ENCODE measurements at places on chromosomes 16 and 17.

- DNase-seq = no peak
Observed at GRCh38 chr16:9422762-9423513, 331.5 kb downstream of the HAPSTR1 start.

GRCh38 chr16:87186446-87186845, 130.7 kb downstream of the C16orf95 start:
- DNase-seq = no peak

DNA sequence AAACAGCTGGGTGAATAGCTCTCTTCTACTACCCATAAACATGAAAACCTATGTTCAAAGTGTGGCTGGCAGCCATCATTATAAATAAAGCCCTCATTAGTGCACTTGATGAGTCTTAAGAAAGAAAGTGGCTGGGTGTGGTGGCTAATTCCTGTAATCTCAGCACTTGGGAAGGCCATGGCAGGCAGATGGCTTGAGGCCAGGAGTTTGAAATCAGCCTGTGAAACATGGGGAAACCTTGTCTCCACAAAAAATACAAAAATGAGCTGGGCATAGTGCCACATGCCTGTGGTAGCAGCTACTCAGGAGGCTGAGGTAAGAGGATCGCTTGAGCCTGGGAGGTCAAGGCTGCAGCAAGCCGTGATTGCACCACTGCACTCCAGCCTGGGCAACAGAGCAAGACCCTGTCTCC, 28.3 kb upstream of the APPBP2 start:
- DNase-seq = no peak

GRCh38 chr17:43591779-43592562, 45.8 kb upstream of the ETV4 start:
- DNase-seq = no peak

- peak; percentile 57 for DNase-seq
Observed at GRCh38 chr17:61150686-61151299, 248.8 kb upstream of the TBX2 start.

DNA sequence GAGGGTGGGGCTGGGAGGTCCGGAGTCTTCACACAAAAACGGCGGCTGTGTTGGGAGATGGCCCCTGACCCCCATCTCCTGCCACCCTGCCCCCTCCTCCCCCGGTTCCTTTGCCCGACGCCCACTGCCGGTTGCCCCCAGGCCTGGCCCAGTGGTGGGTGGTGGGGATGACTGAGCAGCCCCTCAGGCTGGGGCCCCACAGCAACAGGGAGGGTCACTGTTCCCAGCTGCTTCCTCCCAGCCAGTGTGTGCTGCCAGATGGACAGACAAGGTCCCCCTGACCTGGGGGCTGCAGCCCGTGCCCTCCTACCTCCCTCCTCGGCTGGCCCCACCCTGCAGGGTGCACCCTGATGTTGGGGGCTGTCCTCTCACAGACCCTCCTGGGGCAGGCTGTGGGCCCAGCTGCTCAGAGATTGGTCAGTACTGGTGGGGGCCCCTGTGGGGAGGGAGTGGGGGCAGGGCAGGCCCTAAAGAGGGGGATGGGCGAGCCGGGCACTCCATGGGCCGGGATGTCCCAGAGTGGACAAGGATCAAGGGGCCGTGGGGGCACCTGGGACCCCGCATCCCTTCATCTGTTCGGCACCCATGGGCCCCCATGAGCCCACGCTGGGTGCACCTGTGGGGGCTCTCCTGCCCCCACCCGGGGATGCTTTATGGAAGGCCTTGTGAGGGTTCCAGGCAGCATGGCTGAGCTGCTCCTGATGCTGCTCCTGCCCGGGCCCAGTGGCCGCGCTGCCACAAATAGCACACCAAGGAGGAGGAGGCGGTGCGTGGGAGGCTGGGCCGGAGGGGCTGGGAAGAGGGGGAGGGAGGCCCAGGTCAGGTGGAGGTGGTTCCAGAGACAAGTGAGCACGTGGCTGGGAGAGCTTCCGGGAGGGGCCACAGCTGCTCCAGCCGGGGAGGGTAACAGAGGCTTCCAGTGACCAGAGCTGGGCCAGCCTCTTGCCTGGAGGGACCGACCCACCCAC, 5.1 kb downstream of the C1QTNF8 start:
- no peak for DNase-seq

GRCh38 chr17:82412535-82413520, 5.3 kb upstream of the HEXD start:
- DNase-seq = no peak

- DNase-seq = no peak
Observed at GRCh38 chr17:49148171-49148570, 15.6 kb downstream of the B4GALNT2 start.

GRCh38 chr16:22250522-22250921, 44.4 kb downstream of the EEF2K start:
- no peak for DNase-seq

DNA sequence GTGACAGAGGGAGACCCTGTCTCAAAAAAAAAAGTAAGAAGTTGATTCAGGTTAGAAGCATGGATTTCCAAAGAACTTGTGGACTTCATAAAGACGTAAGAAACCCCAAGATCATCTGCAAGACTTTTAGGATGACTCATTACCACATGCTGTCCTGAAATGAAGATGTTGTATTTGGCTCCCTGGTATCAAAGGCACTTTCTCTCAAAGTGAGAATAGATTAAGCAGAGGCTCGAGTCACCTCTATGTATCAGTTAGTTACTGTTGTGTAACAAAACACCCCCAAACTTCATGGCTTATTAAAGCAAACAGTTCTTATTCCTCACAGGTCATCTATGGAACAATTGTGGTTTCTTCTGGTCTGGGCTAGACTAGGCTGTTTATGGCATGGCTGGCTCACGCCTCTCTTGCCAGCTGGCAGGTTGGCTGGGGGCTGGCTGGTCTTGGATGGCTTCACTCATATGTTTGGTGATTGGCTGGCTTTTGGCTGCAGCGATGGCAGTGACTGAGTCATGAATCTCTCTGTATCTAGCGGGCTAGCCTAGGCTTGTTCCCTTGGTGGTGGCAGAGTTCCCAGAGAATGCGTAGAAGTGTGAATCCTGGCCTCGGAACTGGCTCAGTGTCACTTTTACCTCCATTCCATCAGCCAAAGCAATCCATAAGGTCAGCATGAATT, 60.4 kb upstream of the MSI2 start:
- peak; percentile 30 for DNase-seq

- no peak for DNase-seq
Observed at GRCh38 chr16:74623214-74623838, 16.4 kb upstream of the GLG1 start.

- DNase-seq = no peak
Observed at GRCh38 chr17:79707931-79708891, 22.5 kb upstream of the ENPP7 start.
